Mammary epithelial cell (primary cell): ENCODE measurements at places on chromosomes 2 and 18. TPM values are rescaled to one million over a fixed set of nuclear protein-coding genes. Genes with fewer than 3 reads are reported as not detected.

SGO2 gene
- 2.0 TPM for total RNA-seq

STARD6 gene
- 0.49 TPM in 1 of 2 replicates, not detected in the other for total RNA-seq

DLX2 gene
- under 0.01 TPM for total RNA-seq

MORN2 gene
- 13.2 and 16.3 TPM in 2 replicates for total RNA-seq

LBX2 gene
- total RNA-seq: not detected in 2 replicates

IL1RL1 gene
- total RNA-seq: 5.5 and 23.6 TPM in 2 replicates

DSC1 gene
- total RNA-seq: 0.11 and 0.28 TPM in 2 replicates

SERPINB3 gene
- total RNA-seq: 0.75 and 2.4 TPM in 2 replicates

KLHL14 gene
- not detected for total RNA-seq

CCT4 gene
- 199 and 205 TPM in 2 replicates for total RNA-seq

DNAJC10 gene
- total RNA-seq: 159 and 207 TPM in 2 replicates

FEV gene
- not detected for total RNA-seq

COLEC11 gene
- not detected for total RNA-seq

CD8B gene
- total RNA-seq: not detected in 2 replicates

ABCG8 gene
- total RNA-seq: not detected

FAP gene
- 216 TPM for total RNA-seq

NT5C1B gene
- not detected in 2 replicates for total RNA-seq

DIPK1C gene
- not detected in 2 replicates for total RNA-seq

FOXD4L1 gene
- 0.33 TPM for total RNA-seq

AGFG1 gene
- 84.7 and 92.2 TPM in 2 replicates for total RNA-seq

SERPINB4 gene
- 0.35 TPM in 1 of 2 replicates, not detected in the other for total RNA-seq

LRRC30 gene
- not detected in 2 replicates for total RNA-seq

CFC1 gene
- not detected for total RNA-seq

GKN2 gene
- total RNA-seq: not detected in 2 replicates

ADAM23 gene
- total RNA-seq: 19.0 TPM

UCN gene
- 0.40 and 2.2 TPM in 2 replicates for total RNA-seq

AFF3 gene
- total RNA-seq: 0.03 TPM in 1 of 2 replicates, not detected in the other

ICOS gene
- not detected for total RNA-seq

IFIH1 gene
- total RNA-seq: 6.2 and 6.3 TPM in 2 replicates

AAK1 gene
- total RNA-seq: 86.2 TPM

AUP1 gene
- 111 and 126 TPM in 2 replicates for total RNA-seq

MEP1B gene
- under 0.01 TPM for total RNA-seq

UGT1A5 gene
- 0.99 TPM in 2 replicates for total RNA-seq

SLC16A14 gene
- 0.67 TPM for total RNA-seq

QPCT gene
- total RNA-seq: 14.3 TPM

C2orf66 gene
- total RNA-seq: 0.89 and 1.2 TPM in 2 replicates

LBH gene
- 1.2 and 3.2 TPM in 2 replicates for total RNA-seq

NETO1 gene
- total RNA-seq: under 0.01 TPM

MC4R gene
- not detected in 2 replicates for total RNA-seq

LONRF2 gene
- under 0.01 TPM for total RNA-seq

MAP2 gene
- 10.5 and 22.2 TPM in 2 replicates for total RNA-seq

TDRD15 gene
- not detected in 2 replicates for total RNA-seq

UPP2 gene
- total RNA-seq: not detected

PDE11A gene
- 0.19 TPM in 1 of 2 replicates, not detected in the other for total RNA-seq

GCA gene
- total RNA-seq: 11.7 TPM

VAMP8 gene
- total RNA-seq: 92.2 and 166 TPM in 2 replicates
